Activated CD4-positive, alpha-beta T cell treated with anti-CD3 and anti-CD28 coated beads for 4 hours (primary cell): ENCODE measurements at places on chromosomes 3 and 15.

DNA sequence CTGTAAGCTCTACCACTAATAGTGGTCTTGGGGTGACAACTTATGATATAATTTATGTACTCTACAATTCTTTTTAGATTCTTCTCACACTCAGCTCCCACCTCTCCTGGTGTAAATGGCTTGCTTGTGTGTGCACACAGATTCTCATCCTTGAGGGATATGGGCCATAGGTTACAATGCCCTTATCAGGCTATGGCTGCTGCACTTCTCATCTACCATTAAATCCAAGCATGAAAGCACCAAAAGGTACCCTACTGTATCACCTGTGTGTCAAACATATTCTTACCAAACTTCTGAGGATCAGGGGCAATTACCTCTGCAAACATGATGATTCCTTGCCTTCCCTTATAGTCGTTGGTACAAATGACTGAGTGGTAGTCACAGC lies 891.9 kb downstream of the SQOR start:
- no peak for DNase-seq

DNA sequence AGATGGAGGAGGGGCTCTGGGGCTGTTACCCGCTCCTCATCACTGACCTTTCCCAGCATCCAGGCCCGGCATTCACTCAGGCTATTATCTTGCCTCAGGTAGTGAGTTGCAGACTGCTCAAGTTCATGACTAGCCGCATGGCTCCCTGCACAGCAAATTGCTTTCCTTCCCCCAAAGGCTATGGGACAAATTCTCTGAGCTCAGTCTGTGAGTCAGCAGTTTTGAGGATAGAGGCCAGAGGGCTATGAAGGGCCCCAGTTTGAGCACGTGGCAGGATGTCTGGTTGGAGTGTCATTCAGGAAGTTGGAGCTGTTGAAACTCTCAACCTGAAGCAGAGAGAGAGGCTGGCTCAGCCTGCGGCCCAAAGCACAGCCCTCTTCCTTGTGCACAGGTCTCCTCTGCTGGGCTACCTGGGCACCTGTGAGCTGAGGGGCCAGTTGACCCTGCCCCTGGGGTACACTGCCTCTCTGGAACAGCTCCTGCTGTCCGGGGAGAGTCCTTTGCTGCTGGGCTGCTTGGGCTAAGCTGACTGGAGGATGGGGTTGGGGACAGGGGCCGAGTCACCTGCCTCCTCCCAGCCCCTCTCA lies 7.9 kb downstream of the FAH start:
- no peak for DNase-seq

- no peak for DNase-seq
Observed at GRCh38 chr3:196966526-196967401, 1.9 kb downstream of the PIGZ start.

DNA sequence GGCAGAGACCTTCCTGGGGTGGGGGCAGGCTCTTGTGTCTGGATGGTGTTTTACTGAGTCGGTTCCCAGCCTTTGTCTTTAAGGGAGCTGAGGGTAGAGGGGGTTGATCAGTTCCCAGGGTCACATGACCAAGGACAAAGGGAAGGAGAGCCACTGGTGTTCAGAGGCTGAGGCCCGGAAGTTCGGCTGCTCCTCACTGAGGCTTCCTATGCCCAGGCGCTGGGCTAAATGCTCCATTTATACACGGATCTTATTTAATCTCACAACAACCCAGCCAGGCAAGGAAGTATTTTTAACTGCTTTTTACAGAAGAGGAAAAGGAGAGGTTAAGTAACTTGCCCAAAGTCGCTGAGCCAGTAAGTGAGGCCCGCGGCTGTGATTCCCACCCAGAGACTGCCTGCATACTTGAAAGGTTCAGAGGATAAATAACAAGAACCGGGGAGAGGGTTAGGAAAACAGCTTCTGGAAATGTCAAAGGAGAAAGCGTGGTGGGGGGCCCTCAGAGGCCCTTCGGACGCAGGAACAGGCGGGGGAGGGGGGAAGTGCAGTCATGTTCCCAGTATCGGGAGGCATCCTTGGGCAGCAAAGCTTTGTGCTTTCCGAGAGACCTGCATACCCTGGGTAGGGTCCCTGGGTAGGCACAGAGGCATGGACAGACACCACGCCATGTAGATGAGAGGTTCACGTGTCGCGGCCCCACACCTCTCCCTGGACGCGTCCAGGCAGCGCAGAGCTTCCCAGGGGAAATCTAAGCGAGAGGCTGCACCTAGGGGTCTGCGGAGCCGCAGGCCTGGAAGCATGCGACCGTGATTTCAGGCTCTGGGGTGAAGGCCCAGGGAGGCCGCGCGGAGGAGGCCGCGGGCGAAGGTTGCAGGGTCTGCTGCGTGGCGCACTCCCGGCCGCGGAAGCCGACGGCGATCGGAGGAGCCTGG lies 21.3 kb downstream of the EPHB3 start:
- DNase-seq, result no peak

DNA sequence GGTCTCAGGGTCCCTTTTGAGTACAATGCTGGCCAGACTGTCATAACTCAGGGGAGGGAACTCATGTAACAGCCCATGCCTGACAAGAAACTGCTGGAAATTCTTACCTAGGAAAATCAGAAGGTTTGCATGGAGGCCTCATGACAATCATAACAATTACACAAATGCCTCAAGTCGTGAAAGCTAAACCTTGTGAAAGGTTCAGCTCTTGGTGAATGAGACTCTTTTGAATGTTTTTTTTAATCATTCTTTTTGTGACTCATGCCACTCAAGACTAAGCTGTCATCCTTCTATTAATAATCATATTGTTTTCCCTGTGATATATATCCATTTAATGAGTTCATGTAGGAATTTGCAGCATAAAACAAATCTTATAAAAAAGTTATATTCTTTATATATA lies 61.4 kb upstream of the LEKR1 start:
- DNase-seq, result no peak

- no peak for DNase-seq
Observed at GRCh38 chr3:177336873-177337450, 139.7 kb upstream of the TBL1XR1 start.
